ENCODE measurements at places on chromosomes 6 and 20.
A peak's percentile ranks its signal among the peaks of the same experiment; 100 is the strongest.

- no peak for DNase-seq
These were observed 29.0 kb downstream of the MYLIP start for GRCh38 chr6:16157909-16158308.

GRCh38 chr6:118509009-118509617 is 39.0 kb upstream of the PLN start:
- no peak for DNase-seq

DNA sequence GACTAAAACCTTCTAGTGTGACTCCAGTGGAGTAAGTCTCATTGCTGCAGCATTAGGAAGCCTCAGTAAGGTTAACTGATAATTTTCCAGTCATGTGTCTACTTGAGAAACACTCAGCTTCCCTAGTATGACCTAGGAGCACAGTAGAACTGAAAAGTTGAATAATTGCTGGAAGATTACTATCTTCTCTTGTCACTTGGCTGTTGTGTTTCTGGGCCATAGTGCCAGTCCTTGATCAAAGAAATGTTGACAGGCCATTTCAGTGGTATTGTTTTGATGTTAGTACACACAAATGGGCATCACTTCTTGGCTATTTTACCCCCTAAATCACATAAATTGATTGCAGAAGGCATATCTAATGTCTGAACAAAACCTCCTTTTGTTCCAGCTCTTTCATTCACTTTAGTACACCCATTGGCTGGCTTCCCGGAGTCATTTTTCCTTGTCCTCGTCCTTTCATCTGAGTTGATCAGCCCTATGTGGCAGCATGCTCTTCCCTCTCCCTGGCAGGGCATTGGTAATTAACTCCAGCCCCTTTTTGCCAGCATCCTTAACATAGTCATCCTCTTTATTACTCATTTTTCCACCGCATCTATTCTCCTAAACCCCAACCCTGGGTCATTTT is 6.0 kb downstream of the ENPP3 start:
- DNase-seq, result no peak

- no peak for DNase-seq
These were observed 21.2 kb upstream of the BNIP5 start for GRCh38 chr6:36357872-36358225.

DNA sequence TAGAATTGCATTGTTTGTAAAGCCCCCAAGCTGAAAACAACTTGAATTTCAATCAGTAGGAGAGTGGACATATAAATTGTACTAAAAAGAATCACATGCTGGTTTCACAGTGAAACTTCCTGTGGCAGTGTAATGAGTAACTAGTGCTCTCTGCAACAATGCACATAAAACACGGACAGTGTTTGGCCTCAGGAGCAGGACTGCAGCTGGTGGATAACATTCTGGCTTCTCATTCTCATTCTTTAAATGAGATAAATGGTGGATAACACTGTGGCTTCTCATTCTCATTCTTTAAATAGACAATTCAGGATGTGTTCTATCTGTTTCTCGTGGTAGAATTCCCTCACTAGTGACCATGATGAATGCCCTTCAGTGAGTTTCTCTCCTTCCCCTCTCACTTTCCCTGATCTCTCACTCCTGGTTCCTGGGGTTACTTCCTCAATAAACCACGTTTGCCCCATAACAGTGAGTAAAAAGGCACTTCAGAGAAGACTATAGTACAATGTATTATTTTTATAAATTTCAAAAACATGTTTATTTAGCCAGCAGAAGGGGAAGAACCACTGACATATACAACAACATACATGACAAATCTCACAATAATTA is 59.9 kb downstream of the SLC22A2 start:
- DNase-seq, result no peak

- DNase-seq, result no peak
These were observed 6.0 kb downstream of the MMP9 start for GRCh38 chr20:46014517-46015396.

DNA sequence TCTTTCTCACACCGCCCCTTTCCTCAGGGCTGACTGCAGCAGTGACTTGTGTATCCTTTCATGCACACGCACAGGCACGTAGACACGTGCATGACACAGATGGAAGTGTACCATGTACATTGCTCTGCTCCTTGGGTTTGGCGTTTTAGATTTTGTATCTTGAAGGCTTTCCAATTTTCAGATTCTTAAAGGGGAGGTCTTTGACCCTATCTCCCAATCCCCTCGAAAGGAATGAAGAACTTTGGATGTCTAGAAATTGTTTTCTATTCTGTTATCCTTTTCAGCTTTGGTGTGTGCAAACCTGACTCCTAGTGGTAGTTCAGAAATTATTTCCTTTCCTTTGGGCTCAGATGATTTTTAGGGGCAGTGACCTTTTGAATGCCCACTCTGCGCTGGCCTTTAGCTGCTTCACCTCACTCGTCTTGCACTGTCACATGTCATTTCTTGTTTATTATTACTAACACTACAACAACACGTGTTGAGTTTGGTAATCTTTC is 63.0 kb downstream of the HIVEP1 start:
- DNase-seq, result peak; percentile 17

GRCh38 chr6:91221072-91221720 is 634.3 kb upstream of the MAP3K7 start:
- no peak for DNase-seq

DNA sequence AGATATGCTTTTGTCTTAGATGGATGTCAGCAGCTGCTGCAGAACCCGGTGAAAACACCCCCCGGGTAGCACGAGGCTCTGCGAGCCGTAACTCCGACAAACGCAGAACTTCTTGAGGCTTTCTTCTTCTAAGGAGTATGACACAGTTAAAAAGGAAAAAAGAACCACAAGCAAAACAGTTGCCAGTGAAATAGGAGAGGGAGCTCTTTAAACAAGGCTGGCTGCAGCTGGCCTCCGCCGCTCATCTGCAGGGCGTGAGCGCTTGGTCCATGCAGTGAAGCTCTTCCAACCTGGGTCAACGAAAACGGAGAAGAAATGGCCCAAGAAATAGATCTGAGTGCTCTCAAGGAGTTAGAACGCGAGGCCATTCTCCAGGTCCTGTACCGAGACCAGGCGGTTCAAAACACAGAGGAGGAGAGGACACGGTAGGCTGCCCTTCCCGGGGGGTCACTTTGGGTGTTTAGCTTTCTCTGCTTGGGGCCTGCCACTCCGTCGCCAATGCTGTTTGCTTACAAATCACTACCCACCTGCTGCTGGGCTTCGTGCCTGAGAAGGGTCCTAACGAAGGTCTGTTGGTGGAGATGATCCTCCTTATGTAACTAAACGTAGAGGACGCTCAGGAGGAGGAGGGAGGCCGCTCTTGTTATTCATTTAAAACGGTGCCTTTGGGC is 13.2 kb downstream of the SYTL3 start:
- DNase-seq, result no peak

DNA sequence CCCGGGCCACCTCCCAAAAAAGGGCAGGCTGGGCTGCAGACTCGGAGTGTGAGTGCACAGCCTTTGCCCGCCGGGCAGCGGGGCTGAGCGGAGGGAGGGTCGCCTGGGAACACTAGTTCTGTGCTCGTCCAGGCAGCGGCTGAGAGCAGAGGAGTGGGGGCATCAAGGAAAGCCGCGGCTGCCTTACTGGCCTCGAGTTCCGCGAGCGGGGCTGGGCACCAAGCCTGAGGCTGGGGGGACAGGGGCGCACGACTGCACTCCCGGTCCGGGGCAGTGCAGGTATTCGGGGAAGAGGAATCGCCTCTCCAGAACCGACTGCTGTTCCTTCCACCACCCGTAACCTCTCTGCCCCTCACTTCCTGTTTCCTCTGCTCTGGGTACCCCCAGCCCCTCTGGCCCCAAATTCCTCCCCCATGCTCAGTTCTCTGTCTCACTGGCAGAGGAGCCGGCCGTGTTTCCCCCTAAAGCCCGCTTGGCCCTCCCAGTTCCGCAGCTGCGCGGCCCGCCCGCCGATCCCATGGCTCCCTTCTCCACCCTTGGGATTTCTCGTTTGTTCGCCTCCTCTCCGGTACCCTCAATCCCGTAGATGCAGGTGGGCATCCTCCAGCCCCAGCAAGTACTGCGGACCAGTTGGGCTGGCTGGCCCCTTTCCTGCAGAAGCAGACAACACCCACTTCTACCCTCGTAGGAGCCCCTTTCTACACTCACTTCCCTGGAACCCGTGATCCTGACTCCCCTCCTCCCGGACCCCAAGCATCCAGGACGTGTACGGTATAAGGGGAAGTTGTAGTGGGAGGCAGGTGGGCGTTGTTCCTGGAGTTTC is 5.1 kb downstream of the RING1 start:
- no peak for DNase-seq

DNA sequence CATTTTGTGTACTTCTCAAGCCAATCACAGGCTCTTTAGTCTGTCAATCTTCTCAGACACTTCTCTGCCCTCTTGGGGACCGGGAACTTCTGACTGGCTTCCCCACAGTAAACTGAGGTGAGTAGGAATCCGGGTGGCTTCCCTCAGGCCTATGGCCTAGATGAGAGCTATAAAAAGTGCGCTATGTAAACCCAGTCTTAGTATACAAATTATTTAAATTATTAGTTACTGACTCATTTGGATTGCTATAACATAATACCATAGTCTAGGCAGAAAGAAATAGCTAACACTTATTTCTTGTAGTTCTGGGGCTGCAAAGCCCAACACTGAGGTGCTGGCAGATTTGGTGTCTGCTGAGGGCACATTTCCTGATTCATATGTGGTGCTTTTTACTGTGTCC is 109.2 kb upstream of the MCHR2 start:
- DNase-seq, result no peak

DNA sequence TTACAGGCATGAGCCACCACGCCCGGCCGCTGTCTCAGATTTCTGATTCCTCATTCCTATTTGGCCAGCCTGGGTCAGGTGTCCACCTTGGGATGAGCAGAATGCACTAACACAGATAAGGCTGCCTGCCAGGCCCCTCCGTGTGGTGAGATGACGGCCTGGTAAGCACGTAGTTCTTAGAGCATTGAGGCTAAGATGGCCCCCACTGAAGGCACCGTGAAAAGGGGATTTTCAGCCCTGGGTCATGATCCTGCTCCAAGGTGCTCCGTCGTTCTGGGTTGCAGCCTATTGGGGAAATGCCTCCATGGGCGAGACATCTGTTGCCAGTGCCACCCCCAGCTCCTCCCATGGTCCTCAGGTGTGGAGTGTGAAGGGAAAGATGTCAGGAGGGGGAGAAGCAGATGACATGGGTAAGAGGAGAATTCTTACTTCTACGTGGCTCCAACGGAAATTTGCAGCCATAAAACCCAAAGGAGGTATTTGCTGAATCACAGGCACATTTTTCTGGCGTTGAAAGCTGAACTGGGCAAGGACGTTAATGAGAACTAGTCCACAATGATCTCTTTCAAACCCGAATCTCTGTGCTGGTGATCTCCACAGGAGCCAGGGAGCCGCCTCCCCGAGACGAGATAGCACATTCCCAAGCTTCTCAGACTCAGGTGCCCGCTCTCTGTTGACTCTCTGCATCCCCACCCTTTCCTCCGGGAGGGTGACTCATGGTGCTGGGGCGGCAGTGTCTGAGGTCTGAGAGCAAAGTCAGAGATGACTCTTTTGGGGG is 34.0 kb upstream of the BMP6 start:
- no peak for DNase-seq

DNA sequence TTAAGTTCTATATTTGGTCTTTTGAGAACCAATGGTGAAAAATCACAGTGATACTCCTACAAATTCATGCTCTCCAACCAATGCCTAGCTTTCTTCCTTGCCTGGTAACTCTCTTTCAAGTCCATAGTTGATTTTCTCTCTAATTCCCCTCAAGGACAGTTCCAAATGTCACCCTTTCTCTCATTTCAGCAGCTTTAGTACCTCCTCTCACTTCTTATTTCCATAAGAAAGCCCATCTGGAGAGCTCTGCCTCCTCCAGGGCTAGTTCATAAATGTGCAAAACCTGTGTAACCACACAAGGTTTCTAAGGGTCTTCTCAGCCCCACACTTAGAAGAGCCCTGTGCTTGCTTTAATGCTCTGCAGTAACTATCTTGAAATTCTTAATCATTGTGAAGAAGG is 155.4 kb upstream of the PLCB4 start:
- no peak for DNase-seq

DNA sequence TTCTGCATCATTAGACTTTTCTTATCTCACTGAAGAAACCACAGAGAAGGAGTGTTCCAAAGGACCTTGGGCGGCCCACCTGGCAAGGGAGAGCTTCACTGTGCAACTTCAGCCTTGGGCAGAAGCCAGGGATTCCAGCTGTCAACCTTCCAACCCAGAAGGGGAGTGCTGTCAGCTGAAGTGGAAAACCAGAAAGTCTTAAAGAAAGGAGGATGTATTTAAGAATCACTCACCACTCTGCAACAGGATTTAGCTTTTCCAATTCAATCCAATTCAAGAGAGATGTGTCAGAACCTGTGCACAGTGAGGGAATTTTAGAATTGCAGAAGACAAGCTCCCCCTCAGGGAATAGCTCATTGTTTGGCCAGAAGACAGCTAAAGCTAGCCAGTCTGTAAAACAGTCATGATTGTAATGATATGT is 553.7 kb downstream of the CD83 start:
- DNase-seq, result no peak
